Activated T-helper 1 cell treated with anti-CD3 and anti-CD28 coated beads, Interleukin-2, amount 50 U/mL, for 16 hours (primary cell): ENCODE measurements at places on chromosomes 1 and 21.

- DNase-seq: no peak
These were observed 22.9 kb upstream of the IGSF3 start for GRCh38 chr1:116690396-116690848.

GRCh38 chr1:111805251-111805650 lies 49.5 kb downstream of the DDX20 start:
- DNase-seq: no peak

DNA sequence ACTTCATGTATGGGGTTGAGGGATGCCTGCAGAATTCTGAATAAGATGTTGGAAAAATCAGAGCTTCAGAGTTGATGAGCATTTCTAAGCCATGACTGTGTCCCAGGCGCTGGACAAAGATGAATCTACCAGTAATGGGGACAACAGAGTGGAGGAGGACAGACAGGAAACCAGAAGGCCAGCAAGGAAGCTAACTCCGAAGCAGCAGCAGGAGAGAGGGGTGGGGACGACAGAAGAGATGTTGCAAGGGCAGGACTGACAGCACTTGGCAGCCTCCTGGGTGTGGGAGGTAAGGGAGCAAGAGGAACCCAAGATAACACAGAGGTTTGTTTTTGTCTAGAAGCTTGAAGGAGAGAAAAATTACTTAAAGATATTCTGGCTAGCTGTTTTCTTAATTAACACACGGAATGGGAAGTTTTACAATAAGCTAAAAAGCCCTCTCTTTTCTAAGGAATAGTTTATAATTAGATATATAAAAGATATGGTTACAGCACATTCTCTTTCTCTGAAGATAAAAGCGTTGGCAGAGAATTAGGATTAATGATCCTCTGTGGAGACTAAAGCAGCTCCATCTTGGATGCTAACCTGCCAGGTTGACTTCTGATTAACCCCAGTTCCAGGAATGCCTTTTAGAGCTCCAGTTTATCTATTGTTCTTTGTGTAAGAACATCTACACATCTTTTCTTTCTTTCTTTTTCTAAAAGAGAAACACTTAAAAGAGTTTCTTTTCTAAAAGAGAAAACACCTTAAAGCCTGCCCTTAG lies 92.7 kb downstream of the TENT5C start:
- no peak for DNase-seq

DNA sequence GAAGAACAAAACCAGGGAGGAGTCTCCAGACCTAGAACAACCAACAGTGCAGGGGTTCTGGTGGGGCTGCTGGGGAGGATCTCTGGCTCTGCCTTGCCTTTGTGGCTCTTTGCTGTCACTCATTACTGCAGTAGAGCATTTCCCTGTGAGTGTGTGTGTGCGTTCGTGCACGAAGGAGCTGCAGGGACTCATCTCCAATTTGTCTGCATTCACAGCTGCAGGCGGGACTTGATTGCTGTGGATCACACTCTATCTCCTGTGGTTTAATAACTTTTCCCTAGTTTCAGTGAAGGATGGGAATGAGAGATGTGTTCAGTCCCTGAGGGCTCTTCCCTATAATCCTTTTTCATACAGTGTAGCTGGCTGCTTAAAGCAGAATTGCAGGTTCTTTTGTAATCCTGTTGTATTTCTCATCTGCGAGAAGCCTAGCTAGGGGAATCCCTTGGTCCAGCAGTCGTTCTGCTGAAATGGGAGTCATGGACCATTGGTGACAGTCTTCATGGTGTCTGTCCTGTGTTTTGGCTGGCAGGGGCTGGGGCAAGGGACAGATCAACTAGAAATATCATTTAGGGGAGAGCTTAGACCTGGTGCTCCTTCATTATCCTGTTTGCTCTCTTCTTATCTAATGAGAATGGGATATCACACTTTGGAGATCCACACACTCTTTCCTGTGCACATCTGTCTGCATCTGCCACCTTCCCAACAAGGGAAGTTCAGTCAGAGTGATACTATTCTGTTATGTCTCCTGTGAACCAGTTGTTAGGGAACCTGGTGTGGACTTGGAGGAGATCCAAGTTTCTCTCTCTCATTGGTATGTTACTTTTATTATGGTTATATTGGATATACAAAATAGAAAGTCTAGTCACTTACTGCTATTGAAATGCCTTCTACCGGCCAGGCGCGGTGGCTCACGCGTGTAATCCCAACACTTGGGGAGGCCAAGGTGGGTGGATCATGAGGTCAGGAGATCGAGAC lies 3.0 kb downstream of the PCP4L1 start:
- DNase-seq: no peak

DNA sequence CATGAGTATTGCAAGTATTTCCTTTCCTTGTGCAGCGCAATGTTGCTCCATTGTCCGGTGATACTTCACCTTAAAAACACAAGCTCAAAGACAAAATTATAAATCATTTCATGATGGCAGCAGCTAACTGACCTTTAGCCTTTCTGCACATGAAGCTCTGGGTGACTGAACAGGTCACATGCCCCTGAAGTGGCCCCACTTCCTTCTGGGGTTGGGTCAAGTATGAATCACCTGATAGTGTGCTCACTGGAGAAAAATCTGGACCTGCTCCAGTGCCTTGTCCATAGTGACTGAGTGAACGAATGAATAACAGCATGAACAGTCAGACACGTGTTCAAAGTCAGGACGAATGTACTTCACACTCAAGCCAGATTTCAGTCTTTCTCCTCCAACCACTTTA lies 658.9 kb downstream of the NPHP4 start:
- DNase-seq: no peak

DNA sequence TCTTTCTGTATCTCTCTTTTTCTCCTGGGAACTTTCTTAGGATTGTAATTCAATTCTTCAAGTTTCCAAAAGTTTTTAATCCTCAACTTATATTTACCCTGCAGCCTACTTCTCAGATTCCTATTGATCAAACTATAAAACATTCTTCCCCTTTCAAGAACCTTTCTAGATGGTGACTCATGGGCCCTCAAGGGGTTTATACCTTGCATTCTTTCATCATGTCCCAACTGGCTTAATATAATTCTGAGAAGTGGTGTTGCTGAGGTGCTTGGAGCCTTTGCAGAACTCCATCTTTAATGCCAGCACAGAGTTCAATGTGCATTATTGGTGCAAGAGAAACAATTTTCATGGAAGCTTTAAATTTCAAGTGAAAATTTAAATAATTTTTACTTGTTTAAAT lies 273.4 kb downstream of the VAV3 start:
- DNase-seq: no peak

DNA sequence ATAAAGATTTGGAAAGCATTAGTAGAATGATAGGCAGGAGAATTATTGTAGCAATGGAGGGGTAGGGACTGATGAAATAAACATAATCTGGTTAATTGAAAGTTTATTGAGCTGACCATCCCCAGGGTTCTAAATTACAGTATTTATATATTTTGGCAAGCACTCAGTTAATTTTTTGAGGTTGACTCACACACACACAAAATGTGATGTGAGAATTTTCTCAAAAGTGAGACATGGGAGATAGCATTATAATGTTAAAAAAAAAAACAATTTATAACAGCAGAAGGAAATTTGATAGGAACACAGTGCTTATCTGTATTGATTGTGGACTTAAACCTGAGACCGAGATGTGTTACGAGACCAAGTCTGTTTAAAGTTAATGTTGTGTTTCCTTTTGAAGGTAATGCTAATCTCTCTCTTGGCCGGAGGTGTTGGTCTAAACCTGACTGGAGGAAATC lies 24.6 kb downstream of the TRIM45 start:
- DNase-seq: no peak

DNA sequence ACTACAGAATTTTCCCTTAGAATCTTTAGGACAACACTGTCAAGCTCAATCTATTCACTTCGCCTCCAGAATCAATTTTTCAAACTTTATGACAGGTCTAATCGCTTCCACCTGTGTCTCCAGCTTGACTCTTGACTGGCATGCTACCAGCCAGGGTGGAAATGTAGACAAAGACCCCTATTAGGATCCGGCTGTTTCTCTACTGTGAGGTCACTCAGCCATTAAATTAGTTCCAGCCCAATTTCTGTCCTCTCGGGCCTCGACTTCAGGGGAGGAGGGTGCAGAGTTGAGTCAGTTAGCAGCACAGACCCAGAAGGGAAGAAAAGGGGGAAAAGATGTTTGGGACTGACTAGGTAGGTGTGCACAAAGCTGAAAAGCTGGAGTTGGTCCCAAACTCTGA lies 78.5 kb downstream of the HLCS start:
- DNase-seq: no peak

DNA sequence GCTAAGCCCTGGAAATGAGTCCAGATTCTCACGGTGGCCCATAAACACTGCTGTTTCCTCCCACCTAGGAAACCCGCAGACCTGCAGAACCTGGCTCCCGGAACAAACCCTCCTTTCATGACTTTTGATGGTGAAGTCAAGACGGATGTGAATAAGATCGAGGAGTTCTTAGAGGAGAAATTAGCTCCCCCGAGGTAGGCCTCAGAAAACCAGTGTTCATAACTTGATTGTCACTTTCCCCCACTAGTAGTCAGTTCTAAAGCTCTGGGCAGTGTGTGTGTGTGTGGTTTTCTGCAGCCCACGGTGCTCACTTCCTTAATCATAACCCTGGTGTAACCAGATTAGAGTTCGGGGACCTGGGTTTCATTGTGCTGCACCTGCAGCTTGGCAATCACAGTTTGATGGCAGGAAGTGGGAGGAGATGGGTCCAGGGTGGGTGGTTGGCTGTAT lies 39.1 kb downstream of the CLIC6 start:
- DNase-seq: no peak

- DNase-seq: no peak
These were observed 181.8 kb upstream of the L1TD1 start for GRCh38 chr1:62012836-62013235.

GRCh38 chr1:12585536-12585935 lies 32.5 kb downstream of the DHRS3 start:
- DNase-seq: no peak

DNA sequence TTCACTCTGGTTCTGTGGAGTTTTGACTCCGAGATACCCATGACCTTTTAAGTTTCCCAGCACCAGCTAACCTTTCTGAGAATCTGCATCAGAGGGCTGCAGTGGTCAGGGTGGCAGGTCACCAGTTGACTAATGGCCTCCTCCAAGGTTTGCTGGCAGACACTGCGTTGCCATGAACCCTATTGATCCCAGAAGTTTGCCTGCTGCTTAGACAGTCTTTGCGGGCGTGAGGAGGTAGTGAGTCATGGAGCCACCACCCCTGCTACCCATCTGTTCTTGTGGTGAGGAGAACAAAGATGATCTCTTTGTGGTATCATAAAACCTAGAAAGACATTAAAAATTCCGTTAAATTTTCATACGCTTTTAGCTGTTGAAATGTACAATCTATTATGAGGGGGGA lies 180.4 kb downstream of the FGGY start:
- DNase-seq: no peak

GRCh38 chr1:196661345-196661744 lies 9.5 kb downstream of the CFH start:
- no peak for DNase-seq

DNA sequence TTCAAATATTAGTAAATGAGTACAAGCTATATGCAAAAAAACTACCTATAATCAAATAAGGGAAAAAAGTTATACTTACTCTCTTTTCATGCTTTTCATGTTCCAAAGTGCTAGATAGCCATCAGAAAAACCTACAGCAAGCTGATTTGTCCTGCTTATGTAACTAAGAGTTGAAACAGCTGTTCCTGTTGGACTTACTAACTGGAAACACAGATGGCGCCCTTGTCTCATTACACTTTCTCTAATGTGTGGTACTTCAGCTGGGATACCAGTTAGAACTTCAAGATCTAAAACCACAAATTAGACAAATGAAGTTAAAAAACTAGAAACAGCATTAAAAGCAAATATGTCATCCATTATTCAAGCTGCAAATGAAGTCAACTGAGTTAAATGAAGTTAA lies 24.3 kb downstream of the AHCTF1 start:
- no peak for DNase-seq

GRCh38 chr1:20058531-20058930 lies 11.5 kb upstream of the PLA2G5 start:
- no peak for DNase-seq

DNA sequence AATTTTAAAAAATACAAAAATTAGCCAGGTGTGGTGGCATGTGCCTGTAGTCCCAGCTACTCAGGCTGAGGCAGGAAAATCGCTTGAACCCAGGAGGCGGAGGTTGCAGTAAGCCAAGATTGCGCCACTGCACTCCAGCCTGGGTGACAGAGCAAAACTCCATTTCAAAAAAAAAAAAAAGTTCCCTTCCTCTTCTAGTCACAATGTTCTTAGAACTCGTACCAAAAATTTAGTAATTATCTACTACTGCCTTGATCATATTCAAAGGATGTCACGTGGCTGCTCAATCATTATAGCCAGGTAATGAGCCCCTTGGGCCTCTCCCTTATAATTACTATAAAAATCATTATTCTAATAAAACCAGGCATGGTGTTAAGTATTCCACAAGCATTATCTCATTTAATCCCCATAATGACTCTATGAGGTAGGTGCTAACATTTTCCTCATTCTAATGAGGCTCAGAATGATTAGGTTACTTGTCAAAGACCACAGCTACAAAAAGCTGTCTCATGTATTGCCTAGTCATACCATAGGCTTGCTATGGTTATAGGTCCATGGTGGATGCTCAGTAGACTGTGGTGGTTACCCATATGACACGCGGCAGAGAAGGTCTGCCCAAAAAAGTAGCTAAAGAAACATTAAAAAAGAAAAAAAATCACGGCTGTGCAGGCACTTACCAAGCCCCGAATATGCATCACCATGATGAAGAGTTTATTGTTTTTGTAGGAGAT lies 15.5 kb upstream of the PPP1R15B start:
- DNase-seq: no peak

DNA sequence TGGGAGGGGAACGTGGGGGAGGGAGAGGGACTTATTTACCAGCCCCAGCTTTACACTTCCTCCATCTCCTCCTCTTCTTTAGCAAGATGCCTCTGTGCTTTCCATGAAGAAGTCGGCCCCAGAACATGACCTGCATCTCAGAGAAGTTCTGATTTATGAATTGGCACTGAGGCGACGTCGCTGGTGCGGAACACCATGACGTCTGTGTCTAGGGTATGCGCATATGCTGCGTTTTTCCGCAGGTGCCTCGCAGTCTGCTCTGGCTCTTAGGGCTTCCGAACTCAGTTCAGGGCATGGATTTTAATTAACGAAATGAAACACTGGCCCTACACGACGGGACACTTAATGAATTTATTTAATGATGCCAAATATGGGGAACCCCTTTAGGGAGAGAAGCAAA lies 510.3 kb downstream of the SMYD3 start:
- no peak for DNase-seq

GRCh38 chr1:157325220-157325619 lies 187.0 kb upstream of the ETV3 start:
- no peak for DNase-seq

DNA sequence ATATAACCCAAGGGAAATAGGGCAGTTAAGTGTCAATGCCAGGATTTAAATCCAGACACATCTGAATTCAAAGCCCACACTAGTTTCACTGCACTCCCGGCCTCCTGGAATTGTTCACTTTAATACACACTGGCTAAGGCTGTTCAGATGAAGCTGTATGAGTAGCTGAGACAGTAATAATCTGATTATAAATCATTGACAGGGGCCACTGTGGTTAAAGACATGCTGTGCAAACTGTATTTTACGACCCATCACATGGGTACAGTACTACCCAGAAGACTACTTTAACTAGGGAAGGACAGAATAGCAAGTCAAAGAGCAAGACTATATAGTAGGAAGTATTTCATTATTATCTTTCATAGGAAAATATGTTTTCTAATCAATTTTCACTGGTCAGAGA lies 16.1 kb upstream of the NTNG1 start:
- DNase-seq: no peak

GRCh38 chr1:41486371-41487125 lies 2.1 kb upstream of the EDN2 start:
- no peak for DNase-seq
